A549 treated with CpdA at 1 μM for 4 hours (cell line): ENCODE measurements at places on chromosomes 7 and 10. TPM values are rescaled to one million over a fixed set of nuclear protein-coding genes. Genes with fewer than 3 reads are reported as not detected.

The GRID2IP gene
- total RNA-seq: 0.01 TPM in 1 of 5 replicates, not detected in the others

The PLCE1 gene
- 4.5 to 7.0 TPM (median 5.7 TPM) in 5 replicates for total RNA-seq

The GIMAP4 gene
- not detected in 5 replicates for total RNA-seq

The CCDC172 gene
- total RNA-seq: not detected in 5 replicates

The KCNIP2 gene
- 0.43 to 1.3 TPM (median 0.76 TPM) in 5 replicates for total RNA-seq

The JMJD1C gene
- 20.6 to 32.8 TPM (median 20.9 TPM) in 5 replicates for total RNA-seq

The MKRN1 gene
- 54.2 to 68.6 TPM (median 56.8 TPM) in 5 replicates for total RNA-seq

The TUBAL3 gene
- total RNA-seq: 0.24 to 0.49 TPM (median 0.31 TPM) in 5 replicates

The CFAP70 gene
- 0.14 to 0.28 TPM (median 0.21 TPM) in 5 replicates for total RNA-seq

The HECTD2 gene
- 3.0 to 4.3 TPM (median 3.5 TPM) in 5 replicates for total RNA-seq

The HMX2 gene
- total RNA-seq: 0.10 to 0.18 TPM (median 0.16 TPM) in 4 of 5 replicates, not detected in the other

The GDF2 gene
- total RNA-seq: not detected in 5 replicates

The PRKAR2B gene
- 2.7 to 4.1 TPM (median 3.1 TPM) in 5 replicates for total RNA-seq

The PVRIG gene
- not detected in 5 replicates for total RNA-seq

The GHRHR gene
- not detected in 5 replicates for total RNA-seq

The SMKR1 gene
- total RNA-seq: 7.1 to 14.0 TPM (median 12.9 TPM) in 5 replicates

The INHBA gene
- total RNA-seq: 0.50 to 1.6 TPM (median 1.1 TPM) in 5 replicates

The TMEM176A gene
- total RNA-seq: 0.03 to 0.15 TPM in 2 of 5 replicates, not detected in the others

The CNNM1 gene
- 17.4 to 21.5 TPM (median 21.1 TPM) in 5 replicates for total RNA-seq

The FRAT2 gene
- total RNA-seq: 5.2 to 8.8 TPM (median 8.4 TPM) in 5 replicates

The LRRN3 gene
- 0.06 to 0.17 TPM (median 0.07 TPM) in 5 replicates for total RNA-seq

The RHOBTB1 gene
- 4.3 to 7.2 TPM (median 5.8 TPM) in 5 replicates for total RNA-seq

The CLIP2 gene
- 15.3 to 23.4 TPM (median 19.2 TPM) in 5 replicates for total RNA-seq

The CALML5 gene
- not detected in 5 replicates for total RNA-seq

The TRPV5 gene
- not detected in 5 replicates for total RNA-seq

The PRSS2 gene
- not detected in 5 replicates for total RNA-seq

The OPN4 gene
- total RNA-seq: not detected in 5 replicates

The SORCS1 gene
- not detected in 5 replicates for total RNA-seq

The OR2A5 gene
- not detected in 5 replicates for total RNA-seq

The FAM25C gene
- total RNA-seq: 1.2 to 4.7 TPM (median 1.8 TPM) in 3 of 5 replicates, not detected in the others

The WDR11 gene
- 20.4 to 29.6 TPM (median 24.2 TPM) in 5 replicates for total RNA-seq

The NCF1 gene
- 0.08 to 0.12 TPM (median 0.10 TPM) in 4 of 5 replicates, not detected in the other for total RNA-seq

The RADIL gene
- 1.2 to 2.4 TPM (median 1.6 TPM) in 5 replicates for total RNA-seq
